ENCODE measurements at places on chromosomes 1 and 21. TPM values are rescaled to one million over a fixed set of nuclear protein-coding genes. Genes with fewer than 3 reads are reported as not detected.

DNA sequence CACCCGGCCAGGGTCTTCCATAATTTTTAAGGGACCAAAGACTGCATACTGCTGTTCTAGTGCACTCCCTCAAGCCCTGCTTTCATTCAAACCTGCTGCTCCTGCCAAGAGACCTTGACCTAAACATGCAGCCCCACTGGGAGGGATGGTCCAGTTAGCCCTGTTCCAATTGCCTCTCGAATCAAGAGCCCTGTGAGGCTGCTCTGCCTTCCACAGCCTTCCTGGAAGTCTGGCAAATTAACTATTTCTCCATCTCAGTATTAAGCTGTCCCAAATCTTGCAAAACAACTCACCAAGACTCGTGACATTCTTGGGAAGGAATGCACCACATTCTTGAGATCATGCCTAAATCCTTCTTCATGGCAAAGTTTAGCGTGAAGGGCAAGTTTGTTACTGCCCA lies 231.3 kb downstream of the C1orf94 start:
- no peak for DNase-seq

GRCh38 chr1:58391056-58391455 lies 155.5 kb downstream of the OMA1 start:
- DNase-seq, result no peak

DNA sequence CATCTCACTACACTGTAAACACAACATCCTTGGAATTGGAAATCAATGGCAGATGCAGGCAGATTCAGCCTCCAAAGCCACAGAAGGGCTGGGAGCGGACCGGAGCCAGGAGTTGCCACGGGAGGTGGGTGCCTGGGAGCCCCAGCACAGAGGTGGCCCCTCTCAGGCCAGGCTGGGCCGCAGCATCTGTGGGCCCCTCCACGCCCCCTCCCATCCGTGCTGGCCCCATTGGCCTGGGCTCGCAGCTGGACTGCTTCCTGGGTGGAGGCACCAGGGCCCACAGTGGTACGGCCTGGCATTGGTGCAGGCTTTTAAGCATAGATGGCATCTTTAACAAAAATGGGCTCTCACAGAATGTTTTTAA lies 64.2 kb downstream of the SLX9 start:
- DNase-seq, result no peak

- no peak for DNase-seq
Measured at GRCh38 chr1:30616759-30617158, 106.6 kb downstream of the MATN1 start.

DNA sequence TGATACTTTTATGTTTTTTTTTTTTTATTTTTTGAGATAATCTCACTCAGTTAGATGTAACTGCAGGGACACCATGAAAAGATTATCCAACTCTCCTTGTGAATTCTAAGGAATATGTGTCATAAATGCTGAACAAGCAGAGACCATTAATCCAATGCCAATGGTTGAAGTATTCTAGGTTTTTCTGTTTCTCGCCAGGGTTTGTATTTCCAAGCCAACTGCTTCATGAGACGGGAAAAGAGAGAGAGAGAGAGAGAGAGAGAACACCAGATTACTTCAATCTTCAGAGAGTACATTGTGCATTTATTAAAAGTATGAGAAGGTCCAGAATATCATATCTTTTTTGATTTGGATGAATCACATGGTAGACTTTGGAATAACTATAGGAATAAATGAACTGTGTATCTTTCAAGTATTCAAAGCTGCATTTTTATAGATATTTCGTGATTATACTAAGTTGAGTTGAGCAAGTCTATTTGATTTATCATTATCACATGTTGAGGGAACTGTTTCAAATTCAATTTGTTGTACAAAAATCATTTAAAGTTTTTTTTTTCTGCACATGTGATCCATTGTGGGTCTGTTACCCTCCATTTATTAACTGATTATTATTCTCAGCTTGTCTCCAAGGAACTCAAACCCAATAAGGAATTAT lies 108.4 kb downstream of the PLA2G4A start:
- DNase-seq, result no peak

DNA sequence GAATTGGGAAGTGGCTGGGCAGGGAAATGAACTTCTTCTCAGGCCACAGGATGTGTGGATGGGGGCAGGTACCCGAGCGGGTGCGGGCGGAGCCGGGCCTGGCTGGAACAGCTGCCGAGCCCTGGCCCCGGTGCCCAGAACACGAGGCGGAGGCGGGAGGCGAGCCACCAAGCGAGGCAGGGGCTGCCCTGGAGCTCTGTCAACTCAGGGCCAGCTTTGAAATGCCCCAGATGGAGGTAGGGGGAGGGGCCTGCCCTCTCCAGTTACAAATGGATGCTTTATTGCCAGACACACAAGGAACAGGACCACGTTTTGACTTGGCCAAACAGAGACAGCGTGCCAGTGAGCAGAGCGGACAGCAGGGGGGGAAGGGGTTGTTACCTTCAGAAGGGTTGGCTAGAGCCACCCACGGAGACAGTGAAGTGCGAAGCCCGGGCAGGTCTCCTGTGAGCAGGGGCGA lies 240.4 kb downstream of the SDCCAG8 start:
- no peak for DNase-seq

- DNase-seq, result no peak
Measured at GRCh38 chr21:44914176-44914874, 6.4 kb downstream of the ITGB2 start.

DNA sequence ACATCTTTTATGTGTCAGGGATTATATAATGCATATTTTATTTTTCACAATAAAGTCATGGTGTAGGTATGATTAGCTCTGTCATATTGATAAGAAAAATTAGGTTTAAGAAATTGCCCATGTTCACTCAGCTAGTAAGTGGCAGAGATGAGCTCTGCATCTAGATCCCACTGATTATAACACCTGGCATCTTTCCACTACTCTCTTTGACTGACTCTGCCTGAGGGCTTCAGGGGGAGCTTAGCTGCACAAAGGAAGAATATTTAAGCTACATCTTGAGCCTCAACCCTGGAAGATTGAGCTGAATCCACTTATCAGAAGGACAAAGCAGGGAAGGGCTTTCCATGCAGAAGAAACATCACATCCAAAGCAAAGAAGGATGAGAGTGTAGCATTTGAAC lies 190.4 kb downstream of the MIS18A start:
- no peak for DNase-seq

Gene SLC44A3
- 3.8 TPM for total RNA-seq

DNA sequence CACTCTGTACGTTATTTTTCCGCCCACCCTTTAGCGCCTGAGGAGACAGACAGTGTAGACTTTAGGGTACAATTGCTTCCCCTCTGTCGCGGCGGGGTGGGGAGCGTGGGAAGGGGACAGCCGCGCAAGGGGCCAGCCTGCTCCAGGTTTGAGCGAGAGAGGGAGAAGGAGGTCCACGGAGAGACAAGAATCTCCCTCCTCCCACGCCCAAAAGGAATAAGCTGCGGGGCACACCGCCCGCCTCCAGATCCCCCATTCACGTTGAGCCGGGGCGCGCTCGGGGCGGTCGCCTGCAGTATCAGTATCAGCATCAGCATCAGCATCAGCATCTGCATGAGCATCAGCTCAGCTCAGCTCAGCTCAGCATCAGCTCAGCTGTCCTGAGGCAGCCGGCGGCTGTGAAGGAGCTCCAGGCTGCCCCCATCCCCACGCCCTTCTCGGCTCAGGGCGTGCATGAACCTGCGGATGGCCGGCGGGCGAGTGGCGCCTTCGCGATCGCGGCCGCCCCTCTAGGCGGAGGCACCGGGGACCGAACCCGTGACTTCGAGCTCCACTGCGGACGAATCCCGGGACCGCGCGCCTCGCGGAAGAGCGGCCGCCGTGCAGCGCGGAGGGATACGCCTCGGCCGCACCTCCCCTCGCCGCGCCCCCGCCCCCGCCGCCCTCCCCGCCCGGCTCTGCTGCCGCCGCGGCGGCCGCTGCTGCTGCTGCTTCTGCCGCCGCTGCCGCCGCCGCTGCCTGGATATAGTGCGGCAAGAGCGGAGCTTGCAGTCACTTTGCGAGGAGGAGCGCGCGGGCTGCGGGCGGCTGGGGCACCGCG lies at the start of gene NCAM2:
Gene NCAM2 (plus strand): TSS at position 774 of the 820 bp plus-strand sequence.
- DNase-seq, result no peak

- no peak for DNase-seq
Measured at GRCh38 chr1:6488602-6489382, 2.7 kb downstream of the PLEKHG5 start.

Gene SYT11
- 6.3 TPM for total RNA-seq

Gene TSNAX
- total RNA-seq, result 52.2 TPM

GRCh38 chr1:159756397-159756796 lies 24.4 kb upstream of the DUSP23 start:
- DNase-seq, result no peak

DNA sequence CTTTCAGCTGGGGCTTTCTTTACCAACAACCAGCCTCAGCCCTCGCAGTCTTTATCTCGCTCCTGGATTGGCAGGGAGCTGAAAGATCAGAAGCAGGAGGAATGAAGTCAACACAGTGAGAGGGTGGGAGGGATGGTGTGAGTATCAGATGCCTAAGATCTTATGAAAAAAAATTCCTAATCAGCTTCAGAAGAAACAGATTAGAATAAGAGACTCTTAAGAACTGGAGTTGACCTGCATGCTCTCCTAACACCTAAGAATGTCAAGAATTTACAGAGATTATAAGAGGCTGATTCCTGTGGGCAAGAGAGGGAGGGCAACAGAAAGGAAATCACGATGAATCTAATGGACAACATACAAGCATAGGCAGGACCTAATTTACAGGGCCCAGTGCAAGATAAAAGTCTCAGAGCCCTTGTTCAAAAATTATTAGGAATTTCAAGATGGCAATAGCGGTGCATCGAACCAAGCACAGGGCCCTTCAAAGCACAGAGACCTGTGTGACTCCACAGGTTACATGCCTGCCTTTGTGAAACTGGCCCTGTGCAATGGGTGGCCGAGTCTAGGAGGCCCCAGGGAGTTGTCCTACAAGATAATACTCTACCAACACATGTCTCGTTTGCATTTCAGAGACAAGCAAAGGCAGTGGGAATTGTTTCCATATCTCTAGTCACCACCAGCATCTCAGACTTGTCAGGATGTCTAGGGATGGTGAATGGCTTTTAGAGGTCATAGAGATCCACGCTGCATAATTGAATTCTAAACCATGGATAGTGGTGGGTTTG lies 65.3 kb upstream of the PPP2R5A start:
- DNase-seq, result no peak

GRCh38 chr1:241767737-241768136 lies 80.3 kb upstream of the EXO1 start:
- DNase-seq, result no peak

DNA sequence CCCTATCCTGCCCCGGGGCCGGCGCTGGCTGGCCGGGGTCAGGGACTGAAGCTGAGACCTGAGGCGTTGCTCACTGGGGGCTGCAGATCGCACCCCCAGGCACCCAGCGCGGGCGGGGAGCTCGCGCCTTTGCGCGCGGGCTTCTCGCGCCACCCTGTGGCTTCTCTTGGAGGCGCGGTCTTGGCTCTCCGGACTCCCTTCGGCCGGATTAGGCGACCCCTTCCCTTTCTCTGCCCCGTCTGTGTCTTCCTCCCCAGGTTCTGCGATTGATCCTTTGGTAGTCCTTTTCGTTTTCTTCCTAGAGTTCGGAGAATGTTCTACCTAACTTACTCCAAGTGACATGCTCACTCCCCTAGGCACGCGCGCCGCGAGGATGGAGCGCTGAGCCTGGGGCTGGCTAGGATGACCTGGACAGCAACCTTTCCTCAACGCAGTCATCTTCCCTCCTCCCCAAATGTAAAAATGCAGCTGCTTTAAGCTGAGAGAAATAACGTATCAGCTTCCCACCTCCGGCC lies 495 bp upstream of the NTRK1 start:
- DNase-seq, result no peak

DNA sequence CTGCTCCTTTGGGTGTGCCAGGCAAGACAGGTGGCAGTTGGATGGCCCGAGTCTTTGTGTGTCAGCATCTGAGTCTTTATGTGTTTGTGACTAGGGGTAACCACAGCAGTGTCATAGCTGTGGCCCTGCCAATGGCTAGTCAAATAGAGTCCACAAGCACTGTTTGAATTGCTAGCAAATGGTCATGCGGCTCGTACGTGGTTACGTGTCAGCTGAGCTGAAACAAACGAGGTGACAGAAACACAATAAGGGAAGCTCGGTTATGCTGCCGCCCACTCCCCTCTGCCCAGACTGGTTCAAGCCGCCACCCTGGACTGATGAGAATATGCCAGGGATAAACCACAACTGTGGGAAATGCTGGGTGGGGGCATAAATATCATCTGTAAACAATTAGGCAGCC lies 174.3 kb upstream of the LMO4 start:
- no peak for DNase-seq

- no peak for DNase-seq
Measured at GRCh38 chr1:16231331-16232315, 5.4 kb downstream of the CPLANE2 start.

Gene CA6
- not detected for total RNA-seq

- no peak for DNase-seq
Measured at GRCh38 chr1:183551924-183552323, 38.3 kb downstream of the NCF2 start.

DNA sequence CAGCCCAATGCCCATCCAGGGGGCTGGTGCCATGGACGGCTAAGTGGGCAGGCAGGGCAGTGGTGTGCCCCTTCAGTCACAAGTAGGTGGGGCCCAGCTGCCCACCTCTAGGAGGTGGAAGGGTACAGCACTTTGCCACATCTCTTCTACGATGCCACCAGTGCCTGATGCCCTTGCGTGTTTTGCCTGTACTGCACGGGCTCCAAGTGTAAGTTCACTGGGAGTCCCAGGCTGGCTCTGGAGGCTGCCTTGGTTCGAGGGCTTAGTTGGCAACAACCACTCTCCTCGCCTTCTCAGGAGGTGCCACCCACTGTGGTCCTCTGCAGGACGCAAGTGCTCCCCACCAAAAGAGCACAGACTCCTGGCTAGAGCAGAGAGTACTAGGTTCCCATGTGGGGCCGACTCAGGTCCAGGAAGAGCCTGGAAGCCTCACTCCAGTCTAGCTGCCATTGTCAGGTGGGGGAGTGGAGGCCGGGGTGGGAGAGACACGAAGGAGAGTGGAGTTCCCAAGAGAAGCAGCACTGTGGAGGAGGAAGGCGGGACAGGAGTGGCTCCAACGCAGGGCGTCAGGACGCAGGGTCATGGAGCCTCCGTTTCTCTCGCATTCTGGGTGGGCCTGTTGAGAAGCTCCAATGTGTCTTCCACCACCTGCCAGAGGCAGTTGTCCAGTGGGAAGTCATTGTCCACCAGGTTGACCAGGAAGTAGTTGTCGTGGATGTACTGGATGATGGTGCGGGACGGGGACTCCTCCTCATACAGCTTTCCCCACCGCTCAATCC lies 15.5 kb downstream of the MTHFR start:
- DNase-seq, result no peak

DNA sequence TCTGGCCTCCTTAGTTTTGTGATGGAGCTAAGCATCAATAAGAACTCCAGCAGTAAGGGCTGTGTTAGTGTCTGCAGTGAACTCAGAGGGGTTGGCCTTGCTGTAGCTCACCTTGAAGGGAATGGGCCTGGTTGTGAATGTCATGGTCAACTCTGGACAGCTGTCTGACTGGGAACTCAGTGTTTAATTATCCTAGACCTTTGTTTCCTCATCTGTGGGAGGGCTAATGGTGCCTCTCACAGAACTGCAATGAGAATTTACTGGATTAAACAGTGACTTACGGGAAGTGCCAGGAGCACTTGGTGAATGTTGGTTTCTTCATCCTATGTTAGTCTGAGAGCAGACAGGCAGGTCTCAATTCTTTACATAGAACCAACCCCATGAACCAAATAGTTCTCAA lies 23.7 kb downstream of the HMGCS2 start:
- DNase-seq, result no peak

Measured in SJSA1 (cell line).